Activated naive CD4-positive, alpha-beta T cell (primary cell): ENCODE measurements at places on chromosomes 3 and 15.

DNA sequence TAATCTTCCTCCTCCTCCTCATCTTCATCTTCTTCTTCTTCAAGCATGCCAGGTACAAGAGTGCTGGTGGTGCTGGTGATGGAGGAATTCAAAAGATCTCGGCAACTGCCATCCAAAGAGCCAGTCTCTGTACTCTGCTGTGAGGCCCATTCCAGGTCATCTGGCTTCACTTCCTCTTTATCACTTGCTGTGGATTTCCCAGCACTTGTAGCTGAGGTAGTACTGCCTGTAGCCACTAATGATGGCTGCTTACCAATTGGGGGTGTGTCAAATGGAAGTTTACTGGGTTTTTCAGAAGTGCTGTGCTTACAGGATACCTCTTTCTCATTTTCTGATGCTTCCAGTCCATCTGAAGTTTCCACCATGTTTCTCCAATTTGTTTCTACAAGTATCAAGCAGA, 28.8 kb upstream of the SHC4 start:
- no peak for DNase-seq

- DNase-seq, result no peak
Measured at GRCh38 chr3:44761101-44761423, 357 bp downstream of the KIAA1143 start.

GRCh38 chr15:50562735-50563640, 16.5 kb upstream of the USP50 start:
- DNase-seq, result no peak

DNA sequence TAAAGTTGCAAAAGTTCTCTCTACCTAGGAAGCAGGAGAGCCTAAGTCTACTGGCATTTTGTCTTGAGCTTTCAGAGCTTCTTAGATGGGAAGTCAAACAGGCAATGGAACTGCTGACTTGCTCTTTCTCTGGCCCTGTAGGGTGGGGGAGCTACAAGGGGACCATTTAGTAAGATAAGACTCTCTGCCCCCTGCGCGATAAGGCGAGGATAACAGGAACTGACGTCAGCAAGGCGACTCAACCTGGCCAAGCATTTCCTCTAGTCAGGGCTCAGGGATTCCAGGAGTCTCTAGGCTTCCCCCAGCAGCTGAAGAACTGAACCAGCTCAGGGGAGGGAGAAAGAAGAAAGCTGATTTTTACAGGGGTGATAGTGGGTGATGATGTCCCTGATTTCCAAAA, 5.8 kb downstream of the RARB start:
- no peak for DNase-seq
